Pulmonary artery endothelial cell (primary cell): ENCODE measurements at places on chromosomes 13 and 19.

DNA sequence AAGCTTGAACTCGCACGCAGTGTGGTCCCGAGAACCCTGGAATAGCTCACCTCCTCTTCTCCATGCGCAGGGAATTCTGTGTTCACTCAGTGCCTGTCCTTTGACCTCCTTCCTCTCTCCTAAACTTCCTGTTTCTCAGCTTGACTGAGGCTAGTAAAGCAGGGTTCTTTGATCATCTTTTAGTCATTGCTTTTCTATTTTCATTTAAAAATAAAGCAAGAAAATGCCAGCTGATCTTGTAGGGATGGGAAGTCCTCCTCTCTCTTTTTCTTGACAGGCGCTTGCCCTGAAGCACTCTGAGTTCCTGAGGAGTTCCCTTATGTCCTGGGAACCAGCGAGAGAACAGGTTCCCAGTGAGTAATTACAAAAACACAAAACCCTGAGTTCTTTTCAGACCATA, 62.8 kb downstream of the ARHGEF7 start:
- DNase-seq, result peak; percentile 63

DNA sequence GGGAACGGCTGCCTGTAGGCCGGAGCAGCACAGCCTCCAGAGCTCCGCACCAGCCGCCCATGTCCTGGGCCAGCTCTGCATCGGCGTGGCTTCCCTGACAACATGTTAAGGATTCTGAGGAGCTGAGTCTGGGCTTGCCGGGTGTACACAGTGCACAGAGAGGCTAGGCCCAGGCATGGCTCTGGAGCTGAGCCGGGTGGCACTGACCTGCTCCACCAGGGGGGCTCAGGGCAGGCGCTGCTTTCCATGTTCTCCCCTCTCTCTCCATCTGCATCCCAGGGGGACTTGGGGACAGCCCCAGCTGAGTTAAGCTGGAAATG, 31.6 kb downstream of the AP1M1 start:
- DNase-seq, result no peak

DNA sequence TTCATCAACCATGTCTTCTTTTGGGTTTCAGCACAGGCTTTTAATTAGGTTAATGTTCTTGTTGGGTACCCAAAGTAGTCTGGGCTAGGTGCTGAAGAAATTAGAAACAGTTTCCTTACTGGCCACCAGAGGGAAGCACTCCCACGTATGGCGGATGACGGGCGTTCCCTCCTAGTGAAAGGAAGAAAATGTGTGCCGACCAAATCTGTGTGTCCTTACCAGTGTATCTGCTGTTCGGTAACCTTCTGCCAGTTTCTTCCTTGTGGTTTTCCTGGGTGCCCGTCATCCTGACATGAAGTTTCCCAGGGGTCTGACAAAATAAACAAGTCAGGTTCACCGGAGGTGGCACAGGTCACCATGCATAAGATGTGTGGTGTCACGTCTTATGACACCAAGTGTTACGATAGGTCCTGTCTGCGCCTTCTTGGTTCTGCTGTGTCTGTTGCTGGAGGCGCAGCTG, 6.0 kb upstream of the WDR88 start:
- DNase-seq, result peak; percentile 24

DNA sequence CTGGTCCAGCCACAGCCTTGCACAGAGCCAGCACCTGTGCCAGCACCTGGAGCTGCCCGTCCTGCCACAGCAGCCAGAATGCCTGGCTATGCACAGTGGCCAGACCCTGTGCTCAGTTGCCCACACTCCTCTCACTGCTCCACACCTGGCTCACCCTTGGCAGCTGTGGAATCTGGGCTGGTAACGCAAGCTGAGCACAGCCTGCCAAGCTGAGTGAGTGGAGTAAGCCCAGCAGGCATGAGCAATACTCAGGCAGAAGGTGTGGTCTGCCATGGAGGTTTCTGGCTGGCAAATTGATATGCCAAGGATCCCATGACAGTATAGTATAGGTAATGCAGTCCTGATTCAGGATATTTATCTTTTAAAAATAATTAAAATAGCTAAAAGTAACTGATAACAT, 122.2 kb downstream of the PCDH9 start:
- no peak for DNase-seq

DNA sequence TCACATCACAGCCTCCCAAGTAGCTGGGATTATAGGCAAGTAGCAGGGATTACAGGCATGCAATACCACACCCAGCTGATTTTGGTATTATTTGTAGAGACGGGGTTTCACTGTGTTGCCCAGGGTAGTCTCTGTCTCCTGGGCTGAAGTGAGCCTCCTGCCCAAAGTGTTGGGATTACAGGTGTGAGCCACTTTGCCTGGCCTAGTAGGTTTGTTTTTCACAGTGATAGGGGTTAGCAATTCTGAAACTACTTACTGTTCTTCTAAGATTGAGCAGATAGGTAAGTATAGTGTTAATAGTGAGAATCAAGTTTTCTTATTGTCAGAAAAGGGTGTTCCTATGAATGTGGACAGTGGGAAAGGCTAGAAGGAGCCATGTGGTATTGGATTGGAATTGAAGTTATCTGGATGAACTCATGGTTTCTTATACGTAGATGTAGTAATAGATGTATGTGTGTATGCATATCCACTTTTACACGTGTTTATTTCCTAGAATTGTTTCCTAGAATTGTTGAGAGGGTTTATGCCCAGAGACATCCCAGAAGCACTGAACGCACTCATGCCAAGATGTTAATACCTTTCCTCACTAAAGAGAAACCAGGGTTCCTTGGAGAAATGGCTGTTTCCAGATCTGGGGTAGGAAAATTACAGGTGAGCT, 49.1 kb downstream of the SAE1 start:
- DNase-seq, result no peak

- DNase-seq, result no peak
Observed at GRCh38 chr13:58884353-58885209, 1253.0 kb downstream of the PCDH17 start.
